Stimulated activated CD4-positive, alpha-beta T cell treated with anti-CD3 and anti-CD28 coated beads, Interleukin-12 subunit alpha, Interleukin-12 subunit beta, amount 100 ng/mL, for 4 hours (primary cell): ENCODE measurements at places on chromosomes 1 and 21.

DNA sequence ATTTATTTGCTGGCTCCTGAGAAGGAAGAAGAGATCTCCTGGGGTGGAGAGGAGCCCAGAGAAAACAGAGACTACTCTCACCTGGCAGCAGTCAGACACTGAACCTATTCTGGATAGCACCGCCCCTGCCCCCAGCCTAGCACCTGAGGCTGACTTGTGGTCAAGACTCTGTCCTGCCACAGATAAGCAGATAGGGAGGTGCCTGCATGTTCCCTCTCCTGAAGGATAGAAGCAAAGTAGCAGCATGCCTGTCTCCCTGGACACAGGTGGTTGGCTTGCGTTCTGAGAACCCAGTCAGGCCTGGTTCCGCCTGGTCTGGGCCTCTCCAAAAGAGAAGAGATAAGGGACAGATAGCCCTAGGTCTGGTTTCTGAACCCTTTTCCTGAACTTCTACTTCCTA lies 1.3 kb upstream of the EFNA3 start:
- no peak for DNase-seq

DNA sequence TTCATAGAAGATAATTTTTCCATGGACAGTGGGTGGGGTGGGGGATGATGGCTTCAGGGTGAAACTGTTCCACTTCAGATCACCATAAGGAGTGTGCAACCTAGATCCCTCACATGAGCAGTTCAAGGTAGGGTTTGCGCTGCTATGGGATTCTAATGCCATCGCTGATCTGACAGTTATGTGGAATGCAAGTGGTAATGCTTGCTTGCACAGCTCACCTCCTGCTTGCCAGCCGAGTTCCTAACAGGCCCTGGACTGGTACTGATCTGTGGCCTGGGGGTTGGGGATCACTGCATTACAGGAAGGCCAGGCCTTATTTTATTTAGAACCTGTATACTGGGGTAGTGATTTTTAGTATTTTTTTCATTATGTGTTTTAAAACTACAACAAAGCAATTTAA lies 22.0 kb downstream of the MAN1A2 start:
- DNase-seq = no peak

DNA sequence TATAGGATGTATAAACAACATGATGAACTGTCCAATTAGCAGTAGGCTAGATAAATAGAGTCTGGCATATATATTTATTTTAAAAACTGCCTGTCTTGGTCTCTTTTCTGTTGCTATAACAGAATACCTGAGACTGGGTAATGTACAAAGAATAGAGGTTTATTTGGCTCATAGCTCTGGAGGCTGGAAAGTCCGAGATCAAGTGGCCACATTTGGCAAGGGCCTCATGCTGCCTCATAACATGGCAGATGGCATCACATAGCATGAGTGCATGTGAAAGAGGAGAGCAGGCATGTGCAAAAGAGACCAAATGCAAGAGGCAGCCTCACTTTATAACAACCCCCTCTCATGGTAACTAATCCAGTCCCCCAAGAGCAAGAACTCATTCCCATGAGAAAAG lies 6.0 kb downstream of the STYXL2 start:
- no peak for DNase-seq

DNA sequence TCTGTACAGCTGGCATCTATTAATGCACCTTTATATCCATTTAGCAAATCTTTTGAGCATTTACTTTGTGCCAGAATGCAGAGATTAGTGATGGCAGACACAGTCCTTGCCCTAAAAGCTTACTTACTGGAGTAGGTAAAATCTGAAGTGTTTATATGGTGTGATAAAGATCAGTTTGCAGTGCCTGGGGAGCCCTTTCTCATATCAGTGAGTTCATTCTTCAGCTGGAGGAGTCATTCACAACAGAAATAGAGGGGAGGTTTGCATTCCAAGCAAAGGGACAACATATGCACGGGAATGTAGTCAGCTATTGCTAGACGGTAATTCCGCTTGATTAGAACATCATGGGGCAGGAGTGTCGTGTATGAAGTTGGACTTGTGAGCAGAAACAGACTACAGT lies 8.4 kb downstream of the SLC35F3 start:
- DNase-seq = no peak

GRCh38 chr1:71074681-71075080 lies 6.2 kb downstream of the ZRANB2 start:
- no peak for DNase-seq
